ENCODE measurements at places on chromosomes 5 and 9.

DNA sequence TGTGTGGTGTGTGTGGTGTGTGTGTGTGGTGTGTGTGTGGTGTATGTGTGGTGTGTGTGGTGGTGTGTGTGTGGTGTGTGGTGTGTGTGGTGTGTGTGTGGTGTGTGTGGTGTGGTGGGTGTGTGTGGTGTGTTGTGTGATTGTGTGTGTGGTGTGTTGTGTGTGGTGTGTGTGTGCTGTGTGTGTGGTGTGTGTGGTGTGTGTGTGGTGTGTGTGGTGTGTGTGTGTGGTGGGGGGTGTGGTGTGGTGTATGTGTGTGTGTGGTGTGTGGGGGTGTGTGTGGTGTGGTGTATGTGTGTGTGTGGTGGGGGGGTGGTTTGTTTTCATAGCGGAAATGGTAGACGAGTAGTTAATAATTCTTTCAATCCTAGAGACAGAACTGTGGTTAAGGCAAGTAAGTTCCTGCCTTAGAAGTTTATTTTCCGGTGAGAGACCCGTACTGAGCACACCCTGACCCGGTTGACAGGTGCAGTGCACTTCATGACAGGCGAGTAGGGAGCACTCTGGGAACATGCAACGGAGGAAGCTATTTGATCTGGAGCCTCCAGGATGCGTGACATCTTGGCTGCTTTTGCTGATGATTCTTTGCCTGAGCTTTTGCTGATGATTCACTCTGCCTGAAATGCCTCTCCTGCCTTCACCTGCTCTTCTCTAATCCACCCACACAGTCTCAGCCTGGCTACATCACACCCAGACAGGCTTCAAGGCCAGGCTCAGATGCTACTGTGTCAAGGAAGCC lies 21.7 kb upstream of the FAT2 start:
- no peak for DNase-seq

GRCh38 chr5:148455185-148455584 lies 71.4 kb downstream of the FBXO38 start:
- no peak for DNase-seq

DNA sequence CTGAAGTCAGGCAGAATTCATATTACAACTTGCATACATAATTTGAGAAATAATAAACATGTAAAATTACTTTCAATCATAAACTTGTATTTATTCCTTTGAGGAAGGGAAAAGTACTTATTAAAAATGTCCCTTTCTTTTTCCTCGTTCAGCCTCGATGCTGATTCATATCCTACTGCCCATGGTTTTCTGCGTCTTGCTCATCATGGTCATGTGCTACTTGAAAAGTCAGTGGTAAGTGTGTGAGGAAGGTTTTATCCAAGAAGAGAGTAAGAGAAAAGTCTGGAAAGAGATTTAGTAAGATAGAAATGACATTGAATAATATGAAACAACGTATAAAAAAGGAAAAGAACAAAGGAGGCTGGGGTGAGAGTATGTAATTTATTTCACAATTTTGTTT lies 85.9 kb downstream of the OSMR start:
- no peak for DNase-seq

DNA sequence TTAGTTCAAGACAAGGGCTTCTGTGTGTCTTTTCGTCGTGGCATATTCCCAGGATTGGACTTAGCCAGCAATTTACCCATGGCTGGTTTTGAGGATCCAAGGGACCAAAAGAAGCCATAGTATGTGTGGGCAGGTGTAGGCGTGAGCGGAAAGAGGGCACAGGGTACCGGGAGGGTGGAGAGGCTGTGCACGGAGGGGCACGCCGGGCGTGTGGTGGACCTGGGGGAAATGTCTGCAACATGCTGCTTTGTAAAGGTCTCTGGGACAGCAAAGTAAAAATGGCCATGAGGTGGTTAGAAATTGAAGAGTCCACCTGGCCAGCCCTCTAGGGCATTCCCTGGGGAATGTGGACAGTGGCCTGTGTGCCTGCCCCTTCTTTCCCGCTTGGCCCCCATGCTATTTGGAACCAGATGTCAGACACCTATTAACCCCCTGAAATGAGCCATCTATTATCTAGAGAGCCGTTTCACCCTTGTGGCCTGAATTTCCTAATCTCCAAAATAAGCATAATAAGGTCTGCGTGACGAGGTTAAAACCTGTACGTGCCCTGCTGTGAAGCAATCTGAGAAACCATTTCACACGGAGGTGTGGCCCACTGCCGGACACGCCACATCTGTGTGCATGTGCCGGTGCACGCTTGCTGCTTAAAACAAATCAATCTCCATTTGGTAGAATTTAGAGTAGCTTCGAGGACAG lies 5.1 kb downstream of the FLT4 start:
- no peak for DNase-seq

- no peak for DNase-seq
Measured at GRCh38 chr9:108668938-108669335, 186.8 kb downstream of the ACTL7B start.

DNA sequence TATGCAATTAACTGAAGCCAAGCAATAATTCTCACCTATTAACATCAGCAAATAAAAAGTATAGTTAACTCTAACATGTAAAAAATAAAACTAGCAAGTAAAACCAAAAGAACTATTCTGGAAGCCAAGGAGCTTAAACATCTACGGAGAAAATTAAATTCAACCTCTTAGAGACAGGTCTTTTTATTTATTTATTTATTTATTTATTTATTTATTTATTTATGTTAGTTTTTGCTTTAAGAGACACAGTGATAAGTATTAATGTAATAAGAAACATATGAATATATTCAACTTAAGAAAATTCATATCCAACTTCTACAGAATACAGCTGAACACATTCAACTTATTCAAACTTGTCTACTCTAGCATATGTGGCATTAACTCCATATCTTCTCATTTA lies 472.1 kb upstream of the IZUMO3 start:
- no peak for DNase-seq

DNA sequence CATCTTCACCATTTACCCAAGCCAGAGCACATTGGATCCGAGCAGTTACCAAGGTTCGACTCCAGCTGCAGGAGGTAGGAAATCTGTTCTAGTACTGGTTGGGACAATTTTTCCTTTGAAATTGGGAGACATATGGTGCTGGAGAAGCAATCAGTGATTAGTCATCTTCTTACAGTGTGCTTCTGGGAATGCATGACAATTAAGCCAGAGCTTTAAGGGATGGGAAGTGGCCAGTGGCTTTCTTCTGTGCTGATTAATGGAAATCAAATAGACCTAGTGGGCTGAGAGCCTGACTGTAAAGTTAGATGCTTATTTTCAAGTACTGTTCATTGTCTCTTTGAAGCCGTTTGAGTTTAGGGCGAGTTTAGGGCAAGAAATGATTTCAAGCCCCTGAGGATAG lies 152.1 kb downstream of the UNC13B start:
- DNase-seq = no peak
